ENCODE measurements at places on chromosomes 2 and 18.

DNA sequence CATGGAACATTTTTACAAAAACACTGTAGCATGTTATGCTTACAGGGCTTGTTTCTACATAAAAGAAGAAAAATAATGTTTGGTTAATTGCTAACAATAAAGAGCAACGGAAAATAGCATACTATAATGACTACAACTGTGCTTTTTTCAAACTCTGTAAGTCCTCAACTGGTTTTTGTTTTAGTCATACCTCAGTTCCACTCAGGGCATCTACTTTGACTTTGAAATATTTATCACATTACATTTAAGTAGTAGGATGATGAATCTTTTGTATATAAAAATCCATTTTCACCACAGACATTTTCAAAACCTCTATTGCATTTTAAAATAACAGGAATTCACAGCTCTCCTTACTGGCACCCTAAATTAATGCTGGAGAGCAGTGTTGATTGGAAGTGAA lies 8.3 kb downstream of the SATB2 start:
- DNase-seq: no peak

GRCh38 chr18:50359806-50360205 lies 15.0 kb upstream of the SKA1 start:
- DNase-seq: no peak

DNA sequence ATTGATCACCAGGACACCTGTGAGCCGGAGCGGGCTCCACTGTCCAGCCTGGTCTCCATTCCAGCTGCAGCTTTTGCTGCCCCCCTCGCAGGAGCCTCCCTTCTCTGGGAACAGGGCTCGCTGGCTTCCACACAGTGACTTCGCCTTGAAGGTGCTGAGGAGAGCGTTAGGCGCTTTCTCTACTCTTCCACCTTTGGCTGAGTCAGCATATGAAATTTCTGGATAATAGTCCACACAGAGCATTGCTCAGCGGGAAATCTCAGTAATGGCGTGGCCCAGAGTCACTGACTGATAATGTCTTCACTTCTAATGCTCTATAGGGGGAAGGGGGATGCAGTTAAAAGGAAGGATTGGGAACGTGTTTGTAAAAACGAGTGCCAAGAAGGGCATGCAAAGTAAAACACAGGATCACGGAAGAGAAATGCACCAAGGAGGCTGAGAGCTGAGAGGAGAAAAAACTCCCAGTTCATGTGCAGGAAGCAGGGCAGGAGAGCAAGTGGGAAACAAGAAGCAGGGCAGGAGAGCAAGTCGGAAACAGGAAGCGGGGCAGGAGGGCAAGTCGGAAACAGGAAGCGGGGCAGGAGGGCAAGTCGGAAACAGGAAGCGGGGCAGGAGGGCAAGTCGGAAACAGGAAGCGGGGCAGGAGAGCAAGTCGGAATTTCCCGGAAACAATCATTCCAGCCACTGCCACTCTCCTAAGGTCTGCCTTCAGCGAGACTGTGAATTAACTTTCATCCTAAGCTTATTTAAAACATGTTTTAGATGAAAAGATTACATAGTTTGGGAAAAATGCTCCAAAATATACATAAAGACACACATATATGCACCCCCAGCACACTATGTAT lies 77.7 kb downstream of the MYT1L start:
- no peak for DNase-seq

DNA sequence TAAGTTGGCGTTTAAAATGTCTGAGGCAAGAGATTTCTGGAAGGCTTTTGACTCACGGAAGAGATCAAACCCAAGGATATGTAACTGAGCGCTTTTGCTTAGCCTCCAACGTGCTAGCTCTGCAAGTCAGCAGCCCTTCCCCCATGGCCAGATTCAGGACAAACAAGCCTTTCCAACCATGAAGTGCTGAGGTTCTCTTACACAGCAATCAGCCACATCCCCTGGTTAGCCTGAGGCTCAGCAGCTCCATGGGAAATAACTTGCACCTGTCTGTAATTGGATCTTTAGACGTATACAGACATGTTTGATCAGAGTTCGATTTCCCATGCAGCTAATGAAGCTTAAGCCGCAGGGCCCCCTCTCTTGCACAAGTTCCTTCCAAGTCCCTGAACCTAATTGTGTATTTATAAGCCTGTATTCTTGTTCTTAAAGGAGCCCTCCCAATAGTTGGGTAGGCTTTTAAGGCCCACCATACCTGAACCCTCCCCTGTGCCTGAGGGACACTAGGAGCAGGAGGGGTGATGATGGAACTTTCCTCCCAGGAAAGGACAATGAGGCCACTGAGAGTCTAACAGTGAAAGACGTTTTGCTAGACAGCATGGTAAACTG lies 2.1 kb upstream of the TMEM131 start:
- DNase-seq: no peak

GRCh38 chr2:230068651-230069055 lies at the start of gene SLC16A14:
TSS of gene SLC16A14 (minus strand) at chr2:230068924. CDS start at chr2:230059352, 9,572 bp downstream.
- DNase-seq: peak; percentile 38

DNA sequence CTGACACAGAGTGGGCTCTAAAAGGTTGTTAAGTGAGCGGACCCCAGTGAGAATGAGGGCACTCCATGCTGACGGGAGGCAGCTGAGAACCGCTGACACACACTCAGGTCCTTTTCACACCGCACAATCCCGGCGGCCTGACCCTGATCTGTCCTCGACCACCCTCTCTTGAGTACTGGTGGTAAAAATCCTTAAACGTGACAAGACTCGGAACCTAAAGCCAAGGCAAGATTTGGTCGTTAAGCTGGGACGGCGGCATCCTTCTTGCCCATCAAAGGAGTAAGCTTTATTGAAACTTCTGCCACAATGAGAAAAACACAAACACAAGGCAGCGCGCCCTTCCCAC lies 569 bp downstream of the TMX3 start:
- DNase-seq: no peak

DNA sequence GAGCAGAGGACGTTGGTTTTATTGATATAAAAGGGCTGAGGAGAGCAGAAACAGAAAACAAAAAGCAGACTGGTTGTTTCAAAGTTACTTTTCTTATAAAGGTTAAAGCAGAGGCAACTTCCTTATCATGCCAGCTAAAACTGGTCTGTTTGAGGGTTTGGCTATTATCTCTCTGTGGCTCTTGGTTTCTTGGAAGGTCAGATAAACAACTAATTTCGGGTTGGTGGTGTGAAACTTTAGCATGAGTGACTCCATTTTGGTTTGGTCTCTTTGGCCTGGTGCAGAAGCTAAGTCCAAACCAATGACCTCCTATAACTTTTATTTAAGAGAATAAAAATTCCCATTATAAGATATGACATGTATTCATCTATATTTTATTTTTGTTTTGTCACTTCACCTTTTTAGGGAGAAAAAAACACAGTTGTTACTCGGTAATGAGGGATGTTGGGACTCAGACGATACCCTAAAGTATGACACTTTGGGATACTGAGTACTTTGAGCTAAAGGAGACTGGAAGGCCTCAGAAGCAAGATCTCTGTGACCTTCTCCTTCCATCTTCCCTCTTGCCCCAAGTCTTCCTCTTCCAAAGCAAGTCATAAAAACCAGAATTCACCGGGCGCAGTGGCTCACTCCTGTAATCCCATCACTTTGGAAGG lies 23.3 kb downstream of the TNFAIP6 start:
- no peak for DNase-seq

- DNase-seq: no peak
These were observed 45.9 kb upstream of the TXNDC2 start for GRCh38 chr18:9839853-9840252.

DNA sequence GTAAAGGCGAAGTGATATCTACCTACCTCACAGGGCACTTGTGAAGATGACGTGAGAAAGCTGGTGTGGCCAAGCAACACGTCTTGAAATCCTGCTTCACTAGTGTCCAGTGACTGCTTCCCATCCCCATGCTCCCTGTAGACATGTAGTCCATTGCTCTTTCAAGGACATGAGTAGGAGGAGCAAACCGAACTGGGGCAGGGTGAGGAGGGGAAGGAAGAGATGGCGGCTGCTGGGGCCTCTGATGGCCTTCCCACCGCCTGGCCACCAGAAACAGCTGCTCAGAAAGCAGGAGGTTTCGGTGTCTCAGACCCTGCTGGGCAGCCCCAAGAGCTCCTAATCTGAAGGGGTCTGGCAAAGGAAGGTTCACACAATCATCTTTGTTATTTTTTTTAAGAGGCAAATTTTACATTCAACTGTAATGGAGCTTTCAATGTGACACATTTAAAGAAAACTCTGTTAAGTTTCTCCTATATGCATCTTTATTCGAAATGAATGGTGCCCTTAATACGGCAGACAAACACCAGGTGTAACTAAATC lies 14.7 kb downstream of the CPLX4 start:
- no peak for DNase-seq

- DNase-seq: no peak
These were observed 58.0 kb downstream of the DDX1 start for GRCh38 chr2:15649561-15650255.

- peak; percentile 23 for DNase-seq
These were observed 58.7 kb downstream of the RBKS start for GRCh38 chr2:27831279-27832050.

DNA sequence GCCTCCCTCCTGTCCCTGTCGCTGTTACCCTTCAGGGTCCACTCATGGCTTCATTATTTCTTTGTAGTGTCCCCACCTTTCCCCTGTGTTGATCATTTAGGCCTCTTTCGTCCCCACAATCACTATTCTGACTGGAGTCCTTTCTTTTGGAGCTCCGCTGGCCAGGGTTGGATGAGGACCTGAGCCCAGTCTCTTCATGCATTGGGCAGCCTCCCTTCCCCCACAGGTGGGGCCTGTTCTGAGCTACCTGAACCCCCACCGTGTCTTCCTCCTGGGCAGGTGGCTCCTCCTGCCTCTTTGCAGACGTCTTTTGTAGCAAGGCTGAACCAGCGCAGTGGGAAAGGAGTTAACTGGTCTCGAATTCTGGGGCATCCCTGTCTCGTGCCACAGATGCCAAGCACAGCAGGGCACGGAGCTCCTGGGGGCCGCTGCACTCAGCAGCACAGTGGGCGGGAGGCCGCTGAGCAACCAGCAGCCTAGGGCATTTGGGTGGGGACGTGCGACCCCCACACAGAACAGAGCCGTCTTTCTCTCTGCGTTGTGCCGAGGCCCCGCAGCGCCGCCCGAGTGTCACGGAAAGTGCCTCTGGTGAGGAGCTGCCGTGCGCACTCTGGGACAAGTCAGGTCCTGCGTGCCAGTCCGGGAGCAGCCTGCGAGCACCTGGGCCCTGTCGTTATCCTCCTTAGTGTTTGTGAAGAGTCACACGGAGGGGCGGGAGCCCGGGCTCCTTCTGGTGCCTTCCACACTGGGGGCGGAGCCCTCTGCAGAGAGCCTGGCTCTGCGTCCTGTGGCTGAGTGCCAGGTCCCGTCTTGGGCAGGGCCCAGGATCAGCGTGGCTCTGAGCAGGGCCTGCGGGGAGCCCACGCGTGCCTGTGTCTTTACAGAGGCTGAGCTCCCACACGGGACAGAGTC lies 130.1 kb downstream of the NFATC1 start:
- DNase-seq: no peak

- no peak for DNase-seq
These were observed 100.5 kb upstream of the THSD7B start for GRCh38 chr2:136664713-136665405.

- peak; percentile 80 for DNase-seq
These were observed 161.3 kb downstream of the MEIS1 start for GRCh38 chr2:66596256-66596655.

- no peak for DNase-seq
These were observed 192.2 kb downstream of the PLCL1 start for GRCh38 chr2:197996583-197996982.

GRCh38 chr2:201680743-201681142 lies 17.7 kb downstream of the MPP4 start:
- no peak for DNase-seq

DNA sequence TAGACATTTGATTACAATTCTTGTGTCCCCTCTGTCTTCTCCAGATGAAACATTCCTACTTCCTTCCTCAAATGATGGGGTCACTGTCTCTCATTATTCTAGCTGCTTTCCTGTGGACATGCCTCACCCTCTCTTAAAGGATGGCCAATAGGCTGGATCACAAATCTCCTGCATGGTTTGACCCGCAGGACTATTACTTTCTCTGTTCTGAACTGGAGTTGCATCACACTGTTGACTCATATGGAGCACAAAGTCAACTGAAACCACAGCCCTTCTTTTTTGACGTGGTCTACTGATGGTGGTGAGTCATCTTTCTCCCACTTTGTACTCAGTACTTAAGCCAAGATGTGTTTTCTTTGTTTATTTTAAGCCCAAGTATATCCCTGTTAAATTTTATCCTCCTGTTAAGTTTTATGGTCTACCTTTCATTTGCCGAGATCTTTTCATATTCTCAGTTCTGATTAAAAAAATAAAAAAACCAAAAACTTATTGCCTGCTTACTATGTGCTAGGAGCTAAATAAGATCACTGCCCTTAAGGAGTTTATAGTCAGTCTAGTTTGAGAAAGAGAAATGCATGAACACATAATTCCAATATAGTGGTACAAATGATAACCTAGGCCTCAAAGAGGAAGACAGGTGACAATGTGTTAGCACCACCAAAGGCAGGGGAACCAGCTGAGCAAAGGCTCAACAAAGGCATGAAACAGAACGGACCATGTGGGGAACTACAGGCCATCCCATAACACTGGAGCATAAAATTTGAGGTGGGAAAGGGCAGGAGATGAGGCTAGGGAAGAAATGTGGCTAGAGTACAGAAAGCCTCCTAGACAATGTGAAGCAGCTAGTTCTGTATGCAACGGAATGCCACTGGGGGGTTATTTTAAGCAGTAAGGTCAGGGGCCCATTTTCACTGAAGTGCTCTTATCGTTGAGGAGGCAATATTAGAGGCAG lies 67.6 kb upstream of the ZFP36L2 start:
- DNase-seq: peak; percentile 98

GRCh38 chr18:11994336-11994702 lies 13.0 kb downstream of the IMPA2 start:
- DNase-seq: peak; percentile 49

DNA sequence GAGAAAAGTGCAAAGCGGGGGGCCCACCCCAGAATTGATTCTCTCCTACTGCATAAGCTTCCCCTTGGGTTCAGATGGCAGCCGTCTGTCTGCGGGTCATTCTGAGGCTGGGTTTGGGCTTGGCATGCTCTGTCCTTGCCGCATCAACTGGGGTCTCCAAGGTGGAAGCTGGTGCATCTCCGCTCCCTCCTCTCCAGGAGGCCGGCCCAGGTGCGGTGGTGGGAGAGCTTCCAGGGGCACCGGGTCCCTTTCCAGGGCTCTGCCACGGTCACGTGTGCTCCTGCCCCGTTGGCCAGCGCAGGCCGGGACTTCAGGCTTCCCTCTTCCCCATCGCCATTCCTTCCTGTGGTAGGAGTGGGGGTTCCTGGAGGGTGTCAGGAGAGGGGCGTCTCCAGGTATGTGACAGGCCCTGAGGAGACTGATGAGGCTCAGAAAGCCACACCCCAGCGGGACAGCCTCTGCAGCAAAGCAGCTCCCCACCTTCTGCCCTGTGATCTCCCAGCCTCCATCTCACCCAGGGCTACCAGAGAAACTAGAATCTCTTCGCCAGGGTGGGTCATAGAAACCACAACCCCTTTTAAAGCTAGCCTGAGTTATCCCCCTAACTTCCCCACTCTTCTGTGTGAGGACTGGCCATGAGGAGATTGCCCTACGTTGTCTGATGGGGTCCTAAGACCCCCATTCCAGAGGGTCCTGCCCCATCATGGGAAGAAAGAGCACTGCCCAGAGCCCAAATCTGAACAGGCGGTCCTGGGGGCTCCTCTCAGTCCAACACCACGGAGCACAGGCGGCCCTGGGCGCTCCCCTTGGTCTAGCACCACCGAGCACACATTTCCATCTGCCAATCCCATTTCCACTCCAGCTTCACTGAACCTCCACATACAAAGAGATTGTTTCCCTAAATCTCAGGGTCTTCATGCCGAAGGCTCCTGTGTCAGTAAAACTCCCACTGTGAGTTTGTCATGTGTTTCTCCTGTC lies 76.6 kb downstream of the SLC66A2 start:
- DNase-seq: no peak
